ENCODE measurements at places on chromosomes 4 and X.

DNA sequence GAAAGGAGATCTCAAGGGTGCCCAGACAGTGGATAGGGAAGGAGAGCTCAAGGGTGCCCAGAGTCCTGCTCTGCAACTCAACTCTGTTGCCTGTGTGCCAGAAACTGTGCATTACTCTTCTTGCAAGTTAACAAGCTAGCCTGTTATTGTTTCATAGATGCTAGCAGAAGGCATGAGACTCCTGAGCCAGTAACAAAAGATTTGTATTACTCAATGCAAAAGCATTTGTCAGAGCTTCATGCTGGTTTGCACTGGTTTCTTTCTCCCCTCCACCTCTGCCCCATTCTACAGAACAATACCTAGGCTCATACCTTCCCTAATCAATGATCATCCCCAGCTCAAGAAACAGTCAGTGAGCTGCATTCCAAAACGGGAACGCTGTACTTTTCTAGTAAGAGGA is 124.5 kb upstream of the NEIL3 start:
- no peak for DNase-seq

DNA sequence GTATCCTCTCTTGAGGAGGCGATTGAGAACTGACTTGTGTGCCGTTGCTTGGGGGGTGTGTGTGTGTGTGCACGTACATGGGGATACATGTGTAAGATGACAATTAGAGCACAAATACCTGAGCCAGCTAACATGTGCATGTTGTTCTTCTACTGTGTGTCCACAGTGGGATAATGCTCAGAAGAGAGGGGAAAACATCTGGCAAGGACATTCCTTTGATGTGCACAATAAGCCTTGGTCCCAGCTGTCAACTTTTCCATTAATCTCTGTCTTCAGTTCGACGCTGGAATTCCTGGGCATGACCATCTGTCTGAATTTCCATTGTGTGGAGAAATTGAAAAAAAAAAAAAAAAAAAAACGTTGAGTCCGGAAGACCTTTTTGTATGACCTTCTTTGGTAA is 592.0 kb upstream of the GALNTL6 start:
- no peak for DNase-seq

DNA sequence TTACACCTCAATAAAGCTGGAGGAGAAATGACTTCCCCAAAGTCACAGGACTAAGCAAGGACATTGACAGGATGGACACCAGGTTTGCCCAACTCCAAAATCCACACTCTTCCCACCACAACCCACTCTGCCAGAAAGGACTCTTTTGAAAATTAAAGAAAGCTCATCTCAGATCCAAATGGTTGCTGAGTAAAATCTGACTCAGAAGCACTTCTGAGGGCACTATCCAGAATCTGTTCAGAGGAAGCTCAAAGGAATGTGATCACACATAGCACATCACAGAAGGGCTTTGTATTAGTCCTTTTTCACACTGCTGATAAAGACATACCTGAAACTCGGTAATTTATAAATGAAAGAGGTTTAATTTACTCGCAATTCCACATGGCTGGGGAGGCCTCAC is 155.5 kb downstream of the RAB28 start:
- no peak for DNase-seq

GRCh38 chr4:81804849-81805248 is 333.1 kb upstream of the RASGEF1B start:
- DNase-seq: no peak

DNA sequence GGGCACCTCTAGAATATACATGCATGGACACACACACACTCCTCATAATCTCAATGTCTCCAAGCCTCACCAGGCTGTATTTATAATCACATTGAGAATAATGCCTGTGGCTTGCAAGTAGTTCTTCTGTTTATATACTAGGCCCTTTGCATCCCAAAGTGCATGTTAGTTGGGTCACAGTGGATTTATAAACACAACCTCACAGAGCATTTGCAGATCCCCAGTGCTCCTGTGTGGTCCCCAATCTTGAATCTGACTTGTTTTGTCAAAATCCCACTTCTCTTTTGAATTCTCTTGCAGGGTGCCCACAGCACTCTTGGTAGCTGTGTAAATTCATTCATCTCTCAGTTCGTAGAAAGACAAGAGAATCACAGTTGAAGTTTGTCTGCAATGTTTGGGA is 49.6 kb upstream of the PROM1 start:
- DNase-seq: no peak

DNA sequence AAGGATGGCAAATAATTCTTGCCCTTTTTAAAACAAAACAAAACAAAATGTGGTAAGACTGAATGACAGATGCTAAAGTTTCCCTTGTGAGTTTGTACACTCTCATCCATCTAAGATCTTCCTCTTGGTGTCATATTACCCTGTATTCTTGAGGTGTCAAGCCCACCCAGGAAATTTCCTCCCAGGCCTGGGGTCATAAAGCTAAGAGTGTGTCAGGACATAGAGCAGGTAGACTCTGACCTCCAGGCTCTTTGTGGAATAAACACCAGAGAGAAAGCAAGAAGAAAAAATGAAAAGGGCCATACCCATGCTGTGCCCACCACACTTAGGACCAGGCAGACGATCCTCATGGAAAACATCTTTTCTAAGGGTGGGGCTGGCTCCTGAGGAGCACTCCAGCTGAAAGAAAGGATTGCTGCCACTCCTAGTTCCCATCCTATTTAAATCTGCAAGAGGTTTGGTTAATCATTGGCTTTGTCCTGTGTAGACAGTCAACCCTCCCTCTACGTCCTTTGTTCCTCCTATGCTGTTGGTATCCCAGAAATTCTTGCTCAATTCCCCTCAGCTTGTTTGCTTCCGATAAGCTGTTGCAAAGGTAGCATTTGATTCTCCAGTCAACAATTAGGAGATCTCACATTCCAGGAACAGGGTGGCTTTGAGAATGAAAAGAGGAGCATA is at the start of gene FGA:
FGA (minus strand) TSS at position 414 of the 678 bp plus-strand sequence; CDS start at position 359, 55 bp downstream.
- no peak for DNase-seq

- DNase-seq: no peak
Measured at GRCh38 chr4:76674983-76675382, 223.0 kb downstream of the SOWAHB start.

- no peak for DNase-seq
Measured at GRCh38 chrX:71604141-71604540, 14.2 kb downstream of the CXCR3 start.

- no peak for DNase-seq
Measured at GRCh38 chr4:108849611-108850168, 86.8 kb upstream of the ETNPPL start.

DNA sequence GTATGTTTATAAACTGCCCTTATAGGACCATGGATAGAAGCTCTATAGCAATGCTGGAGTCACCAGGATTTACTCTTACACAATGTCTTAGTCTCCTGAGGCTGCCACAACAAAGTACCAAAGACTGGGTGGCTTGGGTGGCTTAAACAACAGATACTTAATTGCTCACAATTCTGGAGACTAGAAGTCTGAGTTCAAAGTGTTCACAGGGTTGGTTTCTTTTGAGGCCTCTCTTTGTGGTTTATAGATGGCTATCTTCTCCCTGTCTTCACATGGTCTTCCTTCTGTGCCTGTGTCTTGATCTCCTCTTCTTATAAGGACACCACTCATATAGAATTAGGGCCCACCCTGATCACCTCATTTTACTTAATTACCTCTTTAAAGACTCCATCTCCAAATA is 2.0 kb upstream of the TRPC3 start:
- no peak for DNase-seq

DNA sequence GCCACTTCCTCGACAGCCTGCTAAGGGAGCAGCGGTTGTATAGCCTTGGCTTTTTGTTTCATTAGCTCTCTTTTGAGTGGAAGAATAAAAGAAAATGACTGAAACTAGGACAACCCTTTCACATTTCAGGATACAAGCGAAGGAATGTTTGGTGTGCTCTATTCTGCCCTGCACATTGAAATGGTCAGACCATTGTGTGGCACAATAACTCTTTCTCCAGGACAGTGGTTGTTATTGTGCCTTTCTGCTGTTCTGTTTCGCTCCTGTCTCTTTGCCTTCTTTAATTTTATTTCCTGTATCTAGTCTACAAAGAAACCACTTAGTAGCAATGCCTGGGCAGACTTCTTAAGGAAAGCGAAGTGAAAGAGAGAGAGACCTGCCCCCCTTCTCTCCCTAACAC is 473.7 kb downstream of the GBA3 start:
- DNase-seq: no peak

DNA sequence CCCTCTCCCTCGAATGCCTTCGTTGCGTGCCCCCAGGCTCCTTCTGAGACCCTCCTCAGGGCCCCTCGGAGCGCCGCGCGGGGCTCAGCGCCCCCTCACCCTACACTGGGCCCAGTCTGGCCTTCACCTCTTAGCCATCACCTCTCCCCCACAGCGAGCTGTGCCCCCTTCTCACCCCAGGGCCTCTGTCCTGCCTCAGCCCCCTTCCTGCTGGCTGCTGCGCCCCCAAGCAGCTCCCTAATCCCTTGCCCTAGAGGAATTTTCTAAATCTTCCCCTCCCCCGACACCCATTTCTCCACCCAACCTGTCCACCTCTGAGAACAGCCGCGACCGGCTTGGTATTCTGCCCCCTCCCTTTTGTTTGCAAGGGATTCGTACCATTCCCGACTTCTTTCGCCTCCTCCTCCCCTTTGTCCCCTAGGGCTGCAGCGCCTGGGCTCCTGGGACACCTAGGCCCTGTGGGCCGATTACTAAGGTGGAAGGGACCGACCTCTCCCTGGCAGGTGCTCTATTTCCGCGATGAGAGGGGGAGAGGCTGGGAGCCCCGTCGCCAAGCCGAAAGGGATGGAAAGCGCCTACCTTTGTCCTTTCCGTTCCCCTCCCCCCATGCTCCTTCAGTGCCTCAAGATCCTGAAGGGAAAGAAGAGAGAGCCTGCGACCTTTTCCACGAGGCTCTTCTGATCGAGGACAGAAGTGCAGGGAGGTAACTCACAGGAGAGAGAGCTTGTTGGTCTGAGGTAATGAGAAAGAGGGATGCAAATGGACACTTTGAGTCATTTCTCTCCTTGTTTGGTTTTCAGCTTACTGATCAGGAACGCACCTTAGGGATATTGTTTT is 10.9 kb downstream of the DLG3 start:
- DNase-seq: no peak

DNA sequence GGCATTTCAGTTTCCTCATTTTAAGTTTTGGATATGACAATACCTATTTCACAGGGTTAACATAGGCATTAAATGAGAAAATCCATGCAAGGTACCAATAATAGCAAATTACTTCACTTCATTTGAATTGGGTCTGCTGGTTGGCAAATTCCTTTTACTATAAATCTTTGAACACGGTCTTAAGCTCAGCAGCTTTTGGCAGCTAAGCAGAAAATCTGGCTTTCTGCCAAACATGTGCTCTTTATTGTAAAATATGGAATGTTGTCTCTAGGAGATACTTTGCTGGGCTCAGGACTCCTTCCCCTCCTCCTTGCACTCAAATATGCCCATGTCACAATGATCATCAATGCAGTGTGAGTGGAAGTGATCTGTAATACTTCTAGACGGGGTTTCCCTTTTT is 16.8 kb upstream of the DMP1 start:
- DNase-seq: no peak

DNA sequence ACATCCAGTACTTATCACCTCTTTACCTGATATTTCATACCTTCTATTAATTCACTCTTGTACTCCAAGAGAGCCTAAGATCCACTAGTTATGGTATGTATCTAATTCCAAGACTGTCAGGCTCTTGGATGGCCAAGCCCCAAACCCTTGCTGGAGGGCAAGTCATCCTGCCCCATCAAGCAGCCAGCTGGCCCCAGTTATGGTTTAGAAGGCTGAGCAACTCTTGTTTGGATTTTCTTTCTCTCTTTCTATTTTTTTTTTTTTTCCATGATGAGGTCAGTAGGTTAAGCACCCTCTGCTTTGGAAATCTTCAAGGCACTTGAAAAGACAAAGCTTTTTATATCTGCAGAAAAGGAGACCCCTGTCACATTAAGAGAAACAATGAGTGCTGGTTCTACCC is 10.9 kb upstream of the FGF16 start:
- no peak for DNase-seq

GRCh38 chr4:90855111-90855510 is 727.9 kb downstream of the CCSER1 start:
- DNase-seq: no peak
